Esophagus mucosa (tissue), 1 donor: ENCODE measurements at places on chromosomes 6 and 20.
A peak's percentile ranks its signal among the peaks of the same experiment; 100 is the strongest.

GRCh38 chr20:21465799-21466198, 48.1 kb downstream of the NKX2-2 start:
- no peak for ATAC-seq

DNA sequence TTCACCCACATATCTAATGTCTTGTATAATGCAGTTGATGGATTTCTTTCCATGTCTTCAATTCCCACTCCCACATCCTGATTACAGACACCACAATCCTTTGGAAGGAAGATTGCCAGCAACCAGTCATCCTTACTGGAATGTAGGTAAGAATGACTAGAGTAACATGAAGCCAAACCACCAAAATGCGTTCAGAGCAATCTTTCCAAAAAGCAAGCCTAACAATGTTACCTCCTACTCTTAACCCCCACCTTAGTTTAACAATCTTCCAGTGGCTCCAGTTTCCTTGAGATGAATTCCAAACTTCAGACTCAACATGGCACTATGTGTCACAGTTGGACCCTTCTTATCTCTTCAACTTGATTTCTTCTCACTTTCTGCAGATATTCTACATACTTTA, 685.6 kb downstream of the DOK5 start:
- ATAC-seq: no peak

GRCh38 chr20:5657190-5657875, 92.9 kb upstream of the SHLD1 start:
- peak; percentile 75 for ATAC-seq

DNA sequence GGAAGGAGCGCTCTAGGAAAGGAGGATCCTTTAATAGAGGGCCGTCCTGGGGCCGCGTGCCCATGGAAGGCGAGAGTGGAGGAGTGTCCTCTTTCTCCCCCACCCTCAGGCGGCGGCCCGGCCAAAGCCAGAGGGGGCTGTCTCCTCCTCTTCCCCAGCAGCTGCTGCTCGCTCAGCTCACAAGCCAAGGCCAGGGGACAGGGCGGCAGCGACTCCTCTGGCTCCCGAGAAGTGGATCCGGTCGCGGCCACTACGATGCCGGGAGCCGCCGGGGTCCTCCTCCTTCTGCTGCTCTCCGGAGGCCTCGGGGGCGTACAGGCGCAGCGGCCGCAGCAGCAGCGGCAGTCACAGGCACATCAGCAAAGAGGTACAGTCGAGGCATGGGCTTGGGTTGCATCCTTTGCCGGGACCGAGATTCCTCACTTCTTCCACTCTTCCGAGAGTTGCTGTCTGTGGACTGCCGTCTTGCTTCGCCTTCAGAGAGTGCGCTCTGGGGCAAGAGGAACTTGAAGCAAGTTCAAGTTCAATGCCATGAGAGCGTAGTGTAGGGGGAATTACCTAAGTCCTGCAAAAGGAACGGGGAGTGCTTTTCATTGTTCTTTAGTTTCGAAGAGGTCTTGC, at the start of gene LAMA2:
Gene LAMA2, plus strand, starts transcription at position 148 of the 621 bp plus-strand sequence. Its CDS starts 108 bp downstream, at position 256.
- ATAC-seq: peak; percentile 35

GRCh38 chr6:127298475-127298874, 31.8 kb downstream of the RNF146 start:
- peak; percentile 59 for ATAC-seq

GRCh38 chr6:31462026-31462963, 35.6 kb upstream of the MICB start:
- no peak for ATAC-seq

- ATAC-seq: peak; percentile 62
These were observed 10.3 kb downstream of the PPP1R14C start for GRCh38 chr6:150152891-150153876.
